Aorta (tissue), 5 donors: ENCODE measurements at places on chromosomes 4 and X. TPM values are rescaled to one million over a fixed set of nuclear protein-coding genes. Genes with fewer than 3 reads are reported as not detected.
A peak's percentile ranks its signal among the peaks of the same experiment; 100 is the strongest.

VCX gene
- total RNA-seq: not detected

BEND2 gene
- not detected for total RNA-seq

APOO gene
- total RNA-seq: 5.6 TPM

MAPK10 gene
- 12.4 TPM for total RNA-seq

DKC1 gene
- total RNA-seq: 25.2 TPM

ANOS1 gene
- 12.1 TPM for total RNA-seq

MCF2 gene
- total RNA-seq: 1.1 TPM

GRCh38 chr4:84218031-84218430 is 281.1 kb downstream of the NKX6-1 start:
- no peak for DNase-seq

GRCh38 chrX:73827406-73827805 is 264.4 kb downstream of the CHIC1 start:
- DNase-seq: no peak

GRCh38 chrX:153769865-153770600 is 6.0 kb downstream of the PLXNB3 start:
- peak; percentile 40 for DNase-seq

- peak; percentile 80 for DNase-seq
Measured at GRCh38 chr4:76614589-76614988, 179.6 kb downstream of the SHROOM3 start.

DNA sequence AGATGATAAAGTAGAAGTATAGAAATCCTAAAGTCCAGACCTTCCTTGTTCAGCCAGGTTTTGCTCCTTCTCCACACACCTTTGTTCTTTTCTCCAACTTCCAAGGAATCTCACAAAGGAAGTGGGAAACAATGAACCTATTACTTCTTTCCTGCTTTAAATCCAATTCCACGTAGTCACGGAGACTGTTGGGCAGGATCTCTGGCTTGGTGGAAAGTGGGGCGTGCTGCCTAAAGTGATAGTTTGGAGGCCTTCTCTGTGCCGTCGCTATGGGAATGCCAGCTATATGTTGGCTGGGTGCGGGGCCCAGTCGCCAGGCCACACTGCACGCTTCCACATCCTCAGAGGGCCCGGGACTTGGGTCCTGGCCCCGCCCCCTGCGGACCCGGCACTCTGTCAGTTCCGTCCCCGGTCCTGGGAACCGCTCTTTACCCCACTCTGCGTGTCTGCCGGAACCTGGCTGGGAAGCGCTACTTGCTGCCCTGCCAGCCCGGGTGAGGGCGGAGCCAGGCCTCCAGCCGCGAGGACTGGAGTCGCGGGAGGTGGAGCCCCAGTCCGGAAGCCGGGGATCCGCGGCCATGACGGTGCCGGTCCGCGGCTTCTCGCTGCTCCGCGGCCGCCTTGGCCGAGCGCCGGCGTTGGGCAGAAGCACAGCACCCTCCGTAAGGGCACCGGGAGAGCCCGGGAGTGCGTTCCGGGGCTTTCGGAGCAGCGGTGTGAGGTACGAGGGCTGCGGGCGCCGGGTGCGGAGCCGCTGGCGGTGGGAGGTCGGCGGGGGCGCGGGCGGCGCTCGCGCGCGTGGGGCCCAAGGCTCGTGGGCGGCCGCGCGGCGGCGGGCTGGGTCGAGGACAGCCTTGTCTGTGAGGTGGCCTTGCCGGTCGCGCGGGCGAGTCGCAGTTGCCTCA is at the start of gene MTHFD2L:
TSS of gene MTHFD2L (plus strand) at position 558 of the 905 bp plus-strand sequence. CDS start at position 579, 21 bp downstream.
- peak; percentile 97 for DNase-seq

- no peak for DNase-seq
Measured at GRCh38 chrX:33808636-33809035, 323.5 kb downstream of the FAM47A start.

- peak; percentile 86 for DNase-seq
Measured at GRCh38 chrX:40109288-40110008, 11.7 kb upstream of the BCOR start.

DNA sequence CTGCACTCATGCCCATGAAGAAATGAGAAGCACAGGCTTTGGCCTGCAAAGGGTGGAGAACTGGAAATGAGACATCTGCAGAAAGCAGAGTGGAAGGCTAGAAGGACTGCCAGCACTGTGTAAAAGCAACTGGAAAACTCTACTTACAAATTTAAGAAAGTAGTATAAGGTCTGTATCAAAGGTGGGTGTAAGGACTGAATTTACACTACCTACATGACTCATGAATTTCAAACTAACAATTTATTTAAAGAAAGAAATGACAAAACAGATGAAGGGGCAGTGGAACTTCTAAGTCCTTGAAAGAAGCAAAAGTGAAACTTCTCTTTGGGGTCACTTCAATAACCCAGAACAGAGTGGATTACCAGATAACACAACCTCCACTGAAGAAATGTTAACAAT is 71.2 kb downstream of the SLC10A7 start:
- no peak for DNase-seq

DNA sequence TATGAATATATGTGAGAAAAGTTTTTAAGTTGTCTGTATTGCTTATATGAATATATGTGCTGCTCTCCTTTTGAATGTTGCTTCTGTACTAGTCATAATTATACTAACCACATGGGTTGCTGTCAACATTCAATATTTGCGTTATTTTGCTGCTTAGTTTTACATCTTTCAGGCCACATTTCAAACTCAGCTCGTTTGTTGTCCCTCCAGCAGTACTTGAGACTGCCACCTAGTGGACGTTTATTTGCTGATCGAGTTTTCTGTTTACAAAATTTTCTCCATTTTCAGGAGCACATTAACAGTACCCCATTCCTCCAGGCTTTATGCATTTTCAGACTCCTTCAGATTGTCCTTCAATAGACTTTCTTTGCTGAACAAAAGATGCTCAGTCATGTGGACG is 75.8 kb downstream of the NUDT11 start:
- DNase-seq: no peak

DNA sequence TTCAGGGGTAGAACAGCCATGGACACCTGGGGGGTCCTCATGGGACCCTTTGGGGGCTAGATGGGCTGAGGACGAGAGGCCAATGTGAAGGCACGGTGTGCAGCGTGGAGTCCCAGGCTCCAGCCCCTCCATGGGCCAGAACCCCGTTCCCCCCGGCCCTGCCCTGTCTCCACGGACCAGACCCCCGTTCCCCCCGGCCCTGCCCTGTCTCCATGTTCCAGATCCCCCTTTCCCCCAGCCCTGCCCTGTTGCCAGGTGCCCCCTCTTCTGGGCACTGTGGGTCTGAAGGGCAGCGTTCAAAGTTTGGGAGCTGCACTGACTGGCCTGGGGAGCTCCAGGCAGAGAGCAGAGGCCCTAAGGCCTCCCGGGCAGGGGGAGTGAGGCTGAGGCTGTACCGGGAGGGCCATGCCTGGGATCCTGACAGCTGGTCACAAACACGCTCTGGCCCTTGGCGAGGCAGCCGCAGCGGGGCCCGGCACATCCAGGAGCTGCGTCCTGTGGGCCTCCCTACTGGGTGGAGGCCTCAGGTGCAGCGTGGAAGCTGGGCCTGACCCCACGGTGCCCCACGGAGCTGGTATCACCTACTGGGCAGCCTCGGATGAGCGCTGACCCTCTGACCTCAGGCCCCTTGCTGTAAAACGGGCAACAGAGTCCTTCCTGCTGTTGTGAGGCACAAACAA is 8.9 kb downstream of the DGKQ start:
- DNase-seq: peak; percentile 43

DNA sequence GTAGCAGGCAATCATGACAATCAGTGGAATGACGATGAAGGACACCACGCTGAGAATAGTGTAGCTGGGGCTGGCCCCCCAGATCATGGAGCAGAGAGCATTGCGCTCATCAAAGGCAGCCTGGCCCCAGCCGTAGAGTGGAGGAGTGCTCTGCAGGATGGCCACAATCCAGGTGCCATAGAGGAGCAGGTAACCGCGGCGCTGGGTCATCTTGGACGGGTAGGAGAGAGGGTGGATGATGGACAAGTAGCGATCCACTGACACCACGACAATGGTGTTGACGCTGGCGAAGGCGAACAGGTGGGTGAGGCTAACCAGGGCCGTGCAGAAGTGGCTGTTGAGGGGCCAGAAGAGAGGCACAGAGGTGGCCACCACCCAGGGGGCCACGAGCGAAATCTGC is 2.8 kb downstream of the GPR101 start:
- no peak for DNase-seq

GRCh38 chr4:88251924-88252323 is 32.4 kb downstream of the PPM1K start:
- no peak for DNase-seq

DNA sequence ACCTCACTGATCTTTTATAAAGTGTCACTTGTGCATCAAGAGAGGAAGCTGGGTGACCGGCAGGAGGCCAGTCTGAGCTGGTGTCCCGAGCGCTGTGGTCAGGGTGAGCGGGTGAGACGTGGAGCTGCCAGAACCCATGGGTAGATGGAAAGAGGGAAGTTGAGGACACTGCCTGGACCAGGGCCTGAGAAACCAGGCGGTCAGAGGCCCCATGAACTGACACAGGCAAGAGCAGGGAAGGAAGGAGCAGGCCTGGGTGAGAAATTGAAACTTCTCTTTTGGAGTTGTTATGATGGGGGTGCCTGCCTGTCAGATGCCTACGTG is 192.6 kb downstream of the AFAP1 start:
- no peak for DNase-seq

DNA sequence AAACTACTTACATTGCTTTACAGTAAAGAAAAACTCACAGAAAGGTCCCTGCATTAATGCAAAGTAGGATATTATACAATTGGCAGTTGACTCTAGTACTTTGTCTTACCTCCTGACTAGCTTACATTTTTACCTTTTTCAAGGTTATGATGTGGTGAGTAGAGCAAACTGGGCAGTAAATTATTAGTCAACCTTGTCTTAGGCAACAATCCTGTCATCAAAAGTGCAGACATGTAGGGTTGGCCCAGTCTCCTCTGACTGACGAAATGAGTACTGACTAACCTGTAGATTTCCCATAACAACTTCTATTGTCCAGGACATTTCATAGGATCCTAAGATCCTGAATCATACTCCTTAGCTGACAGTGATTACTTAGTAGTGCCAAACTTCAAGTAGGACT is 142.0 kb upstream of the NUDT6 start:
- DNase-seq: no peak
